ENCODE measurements at places on chromosomes 3 and 15. TPM values are rescaled to one million over a fixed set of nuclear protein-coding genes. Genes with fewer than 3 reads are reported as not detected.
A peak's percentile ranks its signal among the peaks of the same experiment; 100 is the strongest.

Gene MAP1A
- total RNA-seq = 1.0 TPM

Gene FSTL1
- 178 TPM for total RNA-seq

Gene GOLGA6L26
- not detected for total RNA-seq

Gene ATP13A5
- not detected for total RNA-seq

Gene LNP1
- total RNA-seq = 5.2 TPM

DNA sequence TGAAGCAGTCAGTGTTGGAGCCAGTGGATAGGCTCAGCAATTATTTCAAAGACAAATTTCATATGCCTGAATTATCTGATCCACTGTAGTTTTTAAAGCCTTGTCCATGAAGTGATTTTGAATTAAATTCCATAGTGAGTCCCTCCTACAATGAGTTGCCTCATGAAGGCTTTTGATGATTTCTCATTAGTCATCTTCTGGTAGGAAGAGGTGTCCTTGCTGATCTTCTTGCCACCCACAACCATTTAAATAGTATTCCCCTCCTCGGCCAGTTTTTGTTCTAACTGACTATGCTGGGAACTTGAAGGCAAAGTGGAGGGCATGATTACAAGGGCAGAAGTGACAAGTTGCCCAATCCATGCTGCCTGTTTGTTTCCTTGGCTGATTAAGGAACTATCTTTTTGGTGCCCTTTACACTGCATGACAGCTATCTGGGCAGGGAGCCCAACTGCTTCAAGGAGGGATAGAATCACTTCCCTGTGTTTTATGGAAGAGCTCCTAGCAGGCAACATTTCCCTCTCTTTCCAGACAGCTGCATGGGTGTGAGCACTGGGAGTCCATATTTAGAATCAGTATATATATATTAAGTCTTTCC lies 617.5 kb downstream of the ZPLD1 start:
- no peak for DNase-seq

GRCh38 chr15:25641762-25642161 lies 202.9 kb upstream of the UBE3A start:
- no peak for DNase-seq

GRCh38 chr15:84658788-84659411 lies 901 bp upstream of the NMB start:
- no peak for DNase-seq

GRCh38 chr3:177190756-177191681 lies 6.3 kb downstream of the TBL1XR1 start:
- no peak for DNase-seq

- DNase-seq = no peak
These were observed 11.0 kb downstream of the TBL1XR1 start for GRCh38 chr3:177186306-177186705.

- peak; percentile 45 for DNase-seq
These were observed 595.8 kb downstream of the NLGN1 start for GRCh38 chr3:173993299-173993698.

GRCh38 chr15:71853543-71853942 lies 43.2 kb downstream of the NR2E3 start:
- no peak for DNase-seq

DNA sequence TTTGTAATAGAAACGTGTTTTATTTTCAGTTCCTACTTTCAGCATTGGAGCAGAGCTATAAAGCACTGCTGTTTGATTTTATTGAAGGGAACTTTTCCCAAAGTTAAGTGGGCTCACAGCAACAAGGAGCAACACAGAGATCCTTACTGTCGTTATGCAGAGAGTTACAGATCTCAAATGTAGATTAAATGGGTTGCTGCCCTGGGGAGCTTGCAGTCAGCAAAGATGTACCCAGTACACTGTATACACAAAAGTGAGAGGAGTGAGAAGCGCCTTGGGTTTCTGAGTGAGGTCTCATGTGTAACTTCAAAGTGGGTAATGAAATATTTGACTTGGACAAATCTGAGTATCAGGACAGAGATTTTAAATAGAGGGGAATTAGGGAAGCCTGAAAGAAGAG lies 47.7 kb downstream of the MED12L start:
- no peak for DNase-seq

- DNase-seq = no peak
These were observed 26.2 kb downstream of the LARP6 start for GRCh38 chr15:70827721-70828120.

All from PC-3 (cell line).